ENCODE measurements at places on chromosomes 4 and X.
A peak's percentile ranks its signal among the peaks of the same experiment; 100 is the strongest.

DNA sequence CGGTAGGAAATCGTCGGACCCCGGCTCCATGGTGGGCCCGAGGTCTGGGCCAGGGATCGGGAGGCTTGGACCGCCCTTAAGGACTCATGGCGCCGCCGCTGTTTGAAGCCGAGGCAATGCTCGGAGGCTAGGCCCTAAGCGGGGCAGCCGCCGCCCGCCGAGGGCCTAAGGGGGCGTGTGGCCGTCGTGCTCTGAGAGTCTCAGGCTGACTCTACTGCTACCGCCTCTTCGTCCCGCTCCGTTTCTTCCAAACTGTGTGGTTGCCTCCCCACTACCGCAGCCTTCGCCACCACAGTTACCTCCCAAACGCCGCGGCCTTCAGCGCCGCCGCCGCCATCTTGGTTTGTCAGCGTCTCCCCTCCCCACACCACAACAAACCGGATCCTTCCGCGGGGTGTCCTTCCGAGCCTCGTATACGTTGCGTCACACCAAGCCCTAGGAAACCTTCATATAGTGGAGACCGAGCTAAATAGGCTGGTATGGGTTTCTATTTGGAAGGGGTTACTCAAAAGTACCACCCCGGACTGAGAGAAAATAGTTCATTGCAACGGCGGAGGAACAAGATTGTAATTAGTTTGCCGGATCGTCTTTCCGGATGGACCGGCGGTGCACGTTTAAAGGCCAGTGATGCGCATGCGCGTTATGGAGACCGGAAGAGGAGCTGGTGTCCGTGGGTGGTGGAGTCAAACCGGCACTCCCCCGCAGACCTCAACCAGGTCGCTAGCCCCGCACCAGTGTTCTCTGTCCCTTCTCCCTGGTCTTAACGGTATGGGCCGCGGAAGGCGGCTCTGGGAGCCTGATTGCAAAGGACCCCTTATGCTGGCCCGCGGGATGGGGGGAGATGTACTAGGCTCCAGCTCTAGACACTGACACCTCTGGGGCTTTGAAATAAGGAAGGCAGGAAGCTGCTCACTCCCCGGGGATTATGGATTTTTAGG lies at the start of gene KDM5C:
KDM5C (minus strand) TSS at position 348 of the 938 bp plus-strand sequence; CDS start at position 30, 318 bp downstream.
- DNase-seq: peak; percentile 82

- DNase-seq: no peak
Observed at GRCh38 chr4:29309050-29309449, 1411.1 kb upstream of the PCDH7 start.

DNA sequence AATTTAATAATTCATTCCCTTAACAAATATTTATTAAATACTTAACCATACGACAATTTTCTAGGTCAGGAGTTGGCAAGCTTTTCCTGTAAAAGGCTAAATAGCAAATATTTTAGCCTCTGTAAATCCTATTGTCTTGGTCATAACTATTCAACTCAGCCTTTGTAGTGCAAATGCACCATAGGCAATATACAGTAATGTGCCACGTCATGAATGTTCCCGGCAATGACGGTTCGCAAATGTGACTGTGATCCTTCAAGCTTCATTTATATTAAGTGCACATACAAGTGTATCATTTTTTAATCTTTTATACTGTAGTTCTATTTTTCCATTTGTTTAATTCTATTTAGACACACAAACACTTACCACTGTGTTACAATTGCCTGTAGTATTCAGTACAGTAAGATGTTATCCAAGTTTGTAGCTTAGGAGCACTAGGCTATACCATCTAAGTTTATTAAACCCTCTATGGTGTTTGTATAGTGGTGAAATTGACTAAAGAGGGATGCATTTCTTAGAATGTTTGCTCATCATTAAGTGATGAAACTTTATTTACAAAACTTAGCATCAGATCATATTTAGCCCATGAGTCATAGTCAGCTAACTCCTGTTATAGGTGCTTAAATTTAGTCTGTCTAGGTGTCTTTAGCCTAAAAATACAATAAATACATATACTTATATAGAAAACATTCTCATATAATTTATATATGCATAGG lies 553.6 kb downstream of the STPG2 start:
- DNase-seq: no peak

GRCh38 chr4:167196344-167197012 lies 37.8 kb downstream of the SPOCK3 start:
- DNase-seq: no peak

GRCh38 chr4:104593019-104593418 lies 98.3 kb upstream of the CXXC4 start:
- no peak for DNase-seq

DNA sequence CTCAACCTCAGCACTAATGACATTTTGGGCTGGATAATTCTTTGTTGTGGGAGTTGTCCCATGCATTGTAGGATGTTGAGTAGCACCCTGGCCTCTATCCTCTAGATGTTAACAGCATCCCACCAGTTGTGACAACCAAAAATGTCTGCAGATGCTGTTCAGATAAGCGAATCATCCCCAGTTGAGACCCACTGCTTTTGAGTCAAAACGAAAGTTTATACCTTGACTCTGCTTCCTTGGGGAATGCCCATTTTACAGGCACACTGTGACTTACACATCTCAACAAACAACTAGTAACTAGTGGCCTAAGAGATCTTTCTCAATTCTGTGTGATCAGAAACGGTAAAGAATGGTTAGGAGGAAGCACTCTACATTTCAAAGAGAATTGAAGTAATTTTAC lies 37.0 kb downstream of the SEPSECS start:
- no peak for DNase-seq

- DNase-seq: peak; percentile 3
Observed at GRCh38 chrX:57821703-57822387, 88.4 kb downstream of the ZXDA start.

GRCh38 chr4:848803-849477 lies 23.0 kb upstream of the CPLX1 start:
- DNase-seq: no peak

DNA sequence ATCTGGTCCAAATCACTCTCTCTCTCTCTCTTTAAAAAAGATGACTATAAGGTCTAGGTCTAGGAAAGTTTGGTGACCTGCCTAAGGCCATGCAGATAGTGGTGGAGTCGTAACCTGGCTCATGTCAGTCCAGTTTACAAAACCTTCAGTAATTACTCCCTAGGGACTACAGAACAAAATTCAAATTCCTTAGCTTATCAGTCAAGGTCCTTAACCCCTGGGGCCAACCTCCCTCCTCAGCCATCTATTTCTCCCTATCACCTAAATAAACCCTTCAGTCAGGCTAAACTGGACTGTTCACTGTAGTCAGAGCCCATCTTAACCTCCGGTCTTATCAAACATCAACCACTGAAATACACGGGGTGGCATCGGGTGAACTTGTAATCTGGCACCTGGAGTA lies 68.9 kb downstream of the MAP3K15 start:
- DNase-seq: no peak

DNA sequence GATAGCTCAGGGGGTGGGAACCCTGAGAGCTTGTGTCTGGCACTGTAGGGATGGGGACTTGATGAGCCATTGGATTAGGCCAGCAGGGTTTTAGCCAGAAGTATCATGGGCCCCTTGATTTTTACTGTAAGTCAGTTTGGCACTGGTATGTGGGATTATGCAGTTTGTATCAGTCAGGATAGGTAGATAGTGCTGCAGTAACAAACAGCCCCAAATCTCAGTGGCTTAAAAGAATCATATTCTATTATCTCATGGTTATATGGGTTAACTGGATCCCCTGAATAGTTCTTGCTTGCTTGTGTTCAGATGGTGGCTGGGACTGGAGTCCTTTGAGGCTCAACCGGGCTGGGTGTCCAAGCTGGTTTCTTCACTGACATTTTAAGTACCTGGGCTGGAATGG lies 56.5 kb downstream of the SORCS2 start:
- DNase-seq: no peak

DNA sequence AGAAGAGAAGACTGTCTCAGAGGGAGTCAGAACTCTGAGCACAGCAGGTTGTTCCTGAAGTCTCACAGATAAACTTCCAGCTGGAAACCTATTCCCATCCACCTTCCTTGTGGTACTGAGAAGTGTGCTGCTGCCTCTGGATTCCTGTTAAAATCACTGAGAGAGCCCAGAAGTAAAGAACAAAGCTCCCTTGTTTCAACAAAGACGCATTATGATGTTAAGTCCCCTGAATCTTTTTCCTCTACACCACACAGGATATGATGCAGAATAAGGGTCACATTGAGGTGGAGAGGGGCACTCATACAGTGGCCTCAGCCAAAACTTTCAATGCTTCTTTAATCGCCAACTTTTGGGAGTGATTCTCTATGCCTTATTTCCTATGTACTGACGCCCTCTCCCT lies 321.0 kb downstream of the OPHN1 start:
- DNase-seq: no peak

DNA sequence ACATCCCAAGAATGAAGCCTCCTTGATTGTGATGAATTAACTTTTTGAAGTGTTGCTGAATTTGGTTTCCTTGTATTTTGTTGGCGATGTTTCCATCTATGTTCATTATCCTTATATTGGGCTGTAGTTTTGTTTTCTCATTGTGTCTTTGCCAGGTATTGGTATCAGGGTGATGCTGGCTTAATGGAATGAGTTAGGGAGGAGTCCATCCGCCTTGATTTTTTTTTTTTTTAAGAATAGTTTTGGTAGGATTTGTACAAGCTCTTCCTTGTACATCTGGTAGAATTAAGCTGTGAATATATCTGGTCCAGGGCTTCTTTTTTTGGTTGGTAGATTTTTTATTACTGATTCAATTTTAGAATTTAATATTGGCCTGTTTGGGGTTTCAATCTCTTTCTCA lies 166.1 kb upstream of the WDFY3 start:
- DNase-seq: no peak

- no peak for DNase-seq
Observed at GRCh38 chrX:119895843-119896326, at the start of gene AKAP14. AKAP14 (plus strand) TSS chrX:119895893; CDS start chrX:119903224, 7,331 bp downstream.

GRCh38 chrX:70001269-70001668 lies 48.5 kb downstream of the AWAT2 start:
- DNase-seq: no peak

GRCh38 chr4:176902710-176903323 lies 110.1 kb upstream of the VEGFC start:
- peak; percentile 92 for DNase-seq

DNA sequence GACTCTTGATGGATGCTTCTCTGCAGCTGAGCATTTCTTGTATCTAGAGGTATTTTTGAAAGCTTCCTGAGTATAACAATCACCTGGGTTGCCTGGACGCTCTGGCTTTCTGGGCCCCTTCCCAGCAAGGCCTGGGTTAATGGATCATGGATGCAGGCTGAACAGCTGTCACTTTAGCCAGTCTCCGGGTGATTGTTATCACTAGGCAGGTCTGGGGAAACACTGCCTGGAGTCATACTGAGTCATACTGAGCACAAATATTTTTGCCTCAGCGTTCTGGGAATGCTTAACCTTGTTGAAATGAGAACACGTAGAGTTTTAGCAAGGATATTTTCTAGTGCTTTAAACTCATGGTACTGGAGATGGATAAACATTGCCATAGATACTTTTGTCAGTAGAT lies 102.6 kb downstream of the PHEX start:
- DNase-seq: no peak

GRCh38 chr4:76589872-76590797 lies 155.1 kb downstream of the SHROOM3 start:
- no peak for DNase-seq
